ENCODE measurements at places on chromosomes 5 and 9.

GRCh38 chr9:86407022-86407421 lies 52.8 kb upstream of the TUT7 start:
- no peak for DNase-seq

DNA sequence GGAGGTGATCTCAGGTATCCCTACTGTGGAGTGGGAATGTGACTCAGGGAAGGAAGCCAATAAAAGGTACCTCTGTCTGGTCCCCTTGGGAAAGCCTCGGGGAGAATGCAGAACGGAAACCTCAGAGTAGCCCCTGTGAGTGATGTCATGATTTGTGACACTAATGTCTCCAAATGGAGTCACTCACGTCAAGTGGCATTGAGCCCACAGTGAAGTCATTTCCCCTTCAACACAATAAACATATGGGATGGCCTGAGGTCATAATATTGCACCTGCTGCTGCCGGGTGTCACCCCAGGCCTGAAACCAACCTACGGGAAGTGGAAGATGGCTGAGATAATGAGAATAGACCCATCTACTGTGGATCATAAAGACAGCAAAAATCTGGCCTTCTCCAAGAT lies 75.9 kb upstream of the GOLM1 start:
- DNase-seq: no peak

- no peak for DNase-seq
Observed at GRCh38 chr5:82563745-82564144, 285.6 kb upstream of the RPS23 start.

GRCh38 chr5:10420932-10421331 lies 20.7 kb upstream of the ROPN1L start:
- DNase-seq: no peak
